Right atrium auricular region (tissue), 2 donors: ENCODE measurements at places on chromosomes 11 and 22. TPM values are rescaled to one million over a fixed set of nuclear protein-coding genes. Genes with fewer than 3 reads are reported as not detected.

GRCh38 chr11:18974192-18974591, 35.0 kb upstream of the MRGPRX1 start:
- H3K27ac ChIP-seq: no peak overlapping the region
- no peaks in the 10 kb centered on the region for H3K36me3 ChIP-seq
- H3K4me3 ChIP-seq: no peak overlapping the region
- no peaks in the 10 kb centered on the region for H3K27me3 ChIP-seq

GRCh38 chr22:19933341-19934241, 8.0 kb upstream of the COMT start:
- H3K27me3 ChIP-seq: no peaks in the 10 kb centered on the region
- no peak overlapping the region for H3K27ac ChIP-seq
- peaks cover 9% of the 10 kb centered on the region for H3K4me1 ChIP-seq
- DNase-seq: no peak

- H3K4me3 ChIP-seq: no peak overlapping the region
- H3K4me1 ChIP-seq: peaks cover 67% of the 10 kb centered on the region
- H3K27ac ChIP-seq: no peak overlapping the region
- H3K36me3 ChIP-seq: no peaks in the 10 kb centered on the region
- H3K27me3 ChIP-seq: no peaks in the 10 kb centered on the region
- DNase-seq: peak; percentile 81
Measured at GRCh38 chr11:1515082-1516060, 28.8 kb upstream of the MOB2 start.

DNA sequence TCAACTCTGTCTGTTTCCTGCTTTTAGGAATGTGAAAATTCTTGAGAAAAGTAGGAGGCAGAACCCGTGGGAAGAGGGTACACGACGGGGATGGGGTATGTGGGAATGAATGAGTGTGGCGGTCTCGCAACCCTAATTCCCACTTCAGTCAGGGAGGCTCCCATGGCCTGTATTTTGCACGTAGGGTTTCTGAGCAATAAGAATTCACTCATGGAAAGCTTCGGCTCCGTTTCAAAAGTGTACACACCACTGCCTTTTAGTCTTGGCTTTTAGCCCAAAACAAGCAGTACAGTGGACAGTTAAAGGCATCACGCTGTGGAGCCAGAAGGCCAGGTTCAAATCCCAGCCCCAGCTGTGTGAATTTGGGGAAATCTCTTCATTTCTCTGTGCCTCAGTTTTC, 116.7 kb downstream of the MN1 start:
- H3K27ac ChIP-seq: peak overlapping the region; percentile 98
- no peak for DNase-seq
- H3K4me1 ChIP-seq: peaks cover 27% of the 10 kb centered on the region

UBQLN3 gene
- not detected for total RNA-seq
